ENCODE measurements at places on chromosomes 2 and 18. TPM values are rescaled to one million over a fixed set of nuclear protein-coding genes. Genes with fewer than 3 reads are reported as not detected.
A peak's percentile ranks its signal among the peaks of the same experiment; 100 is the strongest.

DNA sequence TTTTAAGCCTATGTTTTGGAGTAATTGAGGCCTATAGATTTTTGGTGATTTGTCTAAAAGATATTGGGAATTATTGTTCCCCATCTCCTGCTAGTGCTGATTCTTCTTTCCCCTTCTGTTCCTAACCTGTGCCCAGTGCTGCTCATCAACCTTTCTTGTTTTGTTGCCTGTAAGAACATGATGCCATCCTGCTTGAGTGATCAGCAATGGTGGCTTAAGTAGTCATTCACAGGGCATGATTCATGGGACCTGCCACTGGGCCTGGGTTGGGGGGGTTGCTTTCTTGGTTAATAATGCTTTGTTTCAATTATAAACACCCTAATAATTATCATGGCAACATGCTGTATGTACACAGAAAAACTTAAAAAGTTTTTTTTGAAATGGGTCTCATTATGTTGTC is 562.9 kb upstream of the SETBP1 start:
- no peaks in the 10 kb centered on the region for H3K4me1 ChIP-seq
- no peak overlapping the region for H3K27ac ChIP-seq
- DNase-seq = no peak

The KCNIP3 gene
- total RNA-seq = 43.4 TPM

The CNTNAP5 gene
- total RNA-seq = 0.39 TPM

GRCh38 chr2:133591164-133591563 is 22.9 kb upstream of the NCKAP5 start:
- H3K4me1 ChIP-seq = no peaks in the 10 kb centered on the region
- no peaks in the 10 kb centered on the region for H3K27me3 ChIP-seq
- no peak overlapping the region for H3K4me3 ChIP-seq
- peak; percentile 67 for DNase-seq

GRCh38 chr2:14975381-14975780 is 342.9 kb downstream of the LRATD1 start:
- no peaks in the 10 kb centered on the region for H3K27me3 ChIP-seq
- H3K4me1 ChIP-seq = no peaks in the 10 kb centered on the region
- no peak for DNase-seq
- no peaks in the 10 kb centered on the region for H3K36me3 ChIP-seq

The NXPH2 gene
- total RNA-seq = not detected

- H3K4me1 ChIP-seq = peaks cover 2% of the 10 kb centered on the region
- H3K27ac ChIP-seq = peak overlapping the region; percentile 91
- H3K4me3 ChIP-seq = peak overlapping the region; percentile 76
- no peaks in the 10 kb centered on the region for H3K27me3 ChIP-seq
- H3K36me3 ChIP-seq = no peaks in the 10 kb centered on the region
- peak; percentile 91 for DNase-seq
These were observed 2.3 kb upstream of the NR4A2 start for GRCh38 chr2:156334496-156335478.

Measured in testis (tissue), 5 donors.